ENCODE measurements at places on chromosomes 5 and 9.
A peak's percentile ranks its signal among the peaks of the same experiment; 100 is the strongest.

DNA sequence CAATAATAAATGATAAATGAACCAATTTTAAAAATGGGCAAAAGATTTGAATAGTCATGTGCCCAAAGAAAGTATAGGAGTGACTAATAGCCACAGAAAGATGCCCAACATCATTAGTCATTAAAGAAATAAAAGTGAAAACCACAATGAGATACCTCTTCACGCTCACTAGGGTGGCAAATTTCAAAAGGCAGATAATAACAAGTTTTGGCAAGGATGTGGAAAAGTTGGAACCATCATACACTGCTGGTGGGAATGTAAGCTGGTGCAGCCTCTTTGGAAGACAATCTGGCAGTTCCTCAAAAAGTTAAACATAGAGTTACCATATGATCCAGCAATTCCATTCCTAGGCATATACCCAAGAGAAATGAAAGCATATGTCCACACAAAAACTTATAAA lies 1819.8 kb downstream of the MAT2B start:
- DNase-seq, result no peak

- no peak for DNase-seq
These were observed 67.3 kb downstream of the STRBP start for GRCh38 chr9:123201083-123201482.

DNA sequence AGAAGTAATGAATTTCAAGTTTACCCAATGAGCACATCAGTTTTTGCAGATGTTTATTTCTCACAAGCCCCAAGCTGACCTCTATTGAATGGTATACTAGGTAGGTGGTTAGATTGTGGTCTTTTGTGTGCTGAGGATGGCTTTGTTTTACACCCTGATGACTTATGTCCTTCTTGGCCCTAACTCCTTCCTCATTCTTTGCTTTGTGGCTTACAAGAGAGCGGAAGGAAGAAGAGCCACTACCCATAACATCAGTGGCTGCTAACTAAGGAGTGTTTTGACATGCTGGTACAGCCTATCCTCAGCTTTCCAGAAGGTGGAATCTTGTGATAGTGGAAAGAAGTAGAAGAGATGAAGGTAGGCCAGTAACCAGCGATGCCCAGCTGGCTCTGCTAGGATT lies 85.7 kb upstream of the NTRK2 start:
- DNase-seq, result no peak

- no peak for DNase-seq
These were observed 352.4 kb downstream of the CETN3 start for GRCh38 chr5:90056911-90057705.

DNA sequence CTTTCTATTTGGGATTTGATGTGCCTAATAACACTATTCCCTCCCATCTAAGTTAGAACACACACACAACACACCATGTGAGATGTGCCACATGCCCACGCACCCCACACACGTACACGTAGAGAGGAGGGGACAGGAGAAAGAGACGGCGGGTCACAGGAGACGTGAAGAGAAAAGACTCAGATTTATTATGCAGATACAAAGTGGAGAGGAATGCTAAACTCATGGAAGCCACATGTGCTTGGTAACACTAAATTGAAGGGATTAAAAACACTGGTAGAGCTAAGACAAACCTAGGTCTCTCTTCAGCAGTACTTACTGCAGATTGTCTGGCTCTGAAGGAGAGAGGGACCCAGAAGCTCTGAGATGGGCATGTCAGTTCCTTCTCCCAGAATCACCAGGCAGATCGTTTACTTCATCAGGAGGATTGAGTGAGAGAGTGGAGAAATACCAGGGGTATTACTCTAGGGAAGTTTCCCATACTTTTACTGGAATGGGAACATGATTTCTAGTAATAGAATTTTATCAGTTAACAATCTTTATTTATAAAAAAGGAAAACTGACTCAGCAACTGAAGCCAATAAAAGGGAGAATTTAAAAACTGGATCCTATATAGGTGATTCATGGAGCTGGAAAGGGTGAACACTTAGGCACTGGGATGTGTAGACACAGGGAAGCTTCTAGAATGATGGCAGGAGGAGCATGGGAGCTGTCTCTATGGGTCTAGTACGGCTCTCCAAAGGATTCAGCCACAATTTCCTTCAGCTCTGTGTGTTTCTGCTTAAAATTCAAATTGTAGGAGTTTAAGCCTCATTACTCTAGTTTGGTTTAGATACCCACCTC lies 139.4 kb downstream of the MACIR start:
- DNase-seq, result no peak

GRCh38 chr9:128203024-128203706 lies at the start of gene DNM1:
DNM1 (plus strand) TSS chr9:128203379; CDS start chr9:128203471, 92 bp downstream.
- peak; percentile 94 for DNase-seq

DNA sequence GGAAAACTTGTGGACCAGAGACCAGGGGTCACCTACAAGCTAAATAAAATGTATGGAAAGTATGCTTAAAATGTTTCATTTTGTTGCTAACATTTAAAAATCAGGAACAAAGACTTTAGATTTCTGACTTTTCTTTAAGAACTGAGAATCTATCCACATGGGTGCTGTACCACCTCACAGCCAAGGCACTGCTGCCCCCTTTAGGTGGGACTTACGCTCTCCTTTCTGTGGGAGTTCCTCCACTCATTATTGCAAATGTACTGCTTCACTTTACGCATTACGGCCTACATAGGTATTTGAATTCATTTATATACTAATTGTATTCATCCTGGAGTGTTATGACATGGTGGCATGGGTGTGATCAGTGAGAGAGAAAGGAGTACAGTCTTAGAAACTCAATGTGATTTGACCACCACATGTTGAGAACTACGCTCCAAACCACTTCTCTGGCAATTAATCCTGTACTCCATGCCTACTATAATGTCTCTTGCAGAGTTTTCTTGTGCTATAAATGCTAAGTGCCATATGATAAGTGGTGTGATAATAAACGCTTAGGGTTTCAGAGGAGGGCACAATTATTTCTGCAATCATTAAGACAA lies 24.7 kb upstream of the CETN3 start:
- DNase-seq, result no peak

DNA sequence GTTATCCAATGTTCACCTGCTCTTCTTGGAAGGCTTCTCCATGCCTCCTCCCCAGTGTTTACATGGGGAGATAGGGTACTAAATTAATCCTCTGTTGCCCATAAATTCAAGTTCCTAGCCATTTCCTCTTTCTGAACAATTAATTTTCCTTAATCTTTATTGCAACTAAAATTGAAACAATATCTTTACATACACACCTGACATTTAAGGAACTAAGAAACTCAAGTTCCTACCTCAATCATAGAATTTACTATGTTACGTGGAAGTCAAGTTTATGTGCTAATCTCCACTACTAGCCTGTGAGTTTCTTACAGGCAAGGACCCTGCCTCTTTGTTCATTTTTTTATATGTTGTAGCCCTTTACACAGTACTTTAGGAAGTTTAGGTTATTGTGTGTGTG lies 10.1 kb upstream of the ADRB2 start:
- DNase-seq, result no peak

- no peak for DNase-seq
These were observed 4.3 kb downstream of the MCTP1 start for GRCh38 chr5:95280401-95281095.

DNA sequence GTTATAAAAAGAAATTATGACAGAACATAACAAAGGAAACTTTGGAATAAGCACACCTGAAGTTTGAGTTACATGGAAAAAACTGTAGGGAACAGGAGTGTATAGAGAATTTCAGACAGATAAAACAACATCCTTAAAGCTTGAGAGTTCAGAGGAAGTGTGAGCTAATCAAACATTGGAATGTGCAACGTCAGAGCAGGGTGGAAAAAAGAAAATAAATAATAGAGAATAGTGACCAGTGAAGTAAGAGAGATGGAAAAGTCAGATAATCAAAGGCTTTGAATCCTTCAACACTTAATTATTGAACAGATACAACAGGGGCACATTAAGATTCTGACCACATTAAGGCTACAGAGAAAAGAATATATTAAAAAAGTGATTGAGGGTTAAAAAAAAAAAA lies 128.5 kb upstream of the CDH10 start:
- no peak for DNase-seq

GRCh38 chr5:32329395-32329834 lies 16.7 kb upstream of the MTMR12 start:
- peak; percentile 66 for DNase-seq
